ENCODE measurements at places on chromosomes 1 and 21.

- DNase-seq = no peak
Measured at GRCh38 chr1:181947441-181947840, 114.1 kb downstream of the ZNF648 start.

DNA sequence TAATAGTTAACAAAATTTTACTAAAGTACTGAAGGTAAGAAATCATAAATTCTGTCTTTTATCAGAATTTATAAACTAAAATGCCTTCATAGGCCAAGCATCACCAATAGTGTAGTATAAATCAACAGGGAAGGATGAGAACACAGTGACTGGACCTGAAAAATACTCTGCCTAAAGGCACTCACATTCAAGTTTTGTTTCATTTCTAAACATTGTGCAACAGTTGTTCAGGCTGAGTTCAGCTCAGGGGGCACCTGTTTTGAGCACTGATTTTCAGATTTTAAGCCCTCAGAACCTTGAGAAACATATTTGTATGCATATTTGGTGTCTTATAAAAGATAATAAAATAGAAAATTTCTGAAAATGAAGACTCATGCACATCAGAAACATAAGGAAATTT, 12.4 kb downstream of the ACBD6 start:
- DNase-seq = no peak

GRCh38 chr1:54919367-54920359, 32.7 kb upstream of the DHCR24 start:
- DNase-seq = no peak

DNA sequence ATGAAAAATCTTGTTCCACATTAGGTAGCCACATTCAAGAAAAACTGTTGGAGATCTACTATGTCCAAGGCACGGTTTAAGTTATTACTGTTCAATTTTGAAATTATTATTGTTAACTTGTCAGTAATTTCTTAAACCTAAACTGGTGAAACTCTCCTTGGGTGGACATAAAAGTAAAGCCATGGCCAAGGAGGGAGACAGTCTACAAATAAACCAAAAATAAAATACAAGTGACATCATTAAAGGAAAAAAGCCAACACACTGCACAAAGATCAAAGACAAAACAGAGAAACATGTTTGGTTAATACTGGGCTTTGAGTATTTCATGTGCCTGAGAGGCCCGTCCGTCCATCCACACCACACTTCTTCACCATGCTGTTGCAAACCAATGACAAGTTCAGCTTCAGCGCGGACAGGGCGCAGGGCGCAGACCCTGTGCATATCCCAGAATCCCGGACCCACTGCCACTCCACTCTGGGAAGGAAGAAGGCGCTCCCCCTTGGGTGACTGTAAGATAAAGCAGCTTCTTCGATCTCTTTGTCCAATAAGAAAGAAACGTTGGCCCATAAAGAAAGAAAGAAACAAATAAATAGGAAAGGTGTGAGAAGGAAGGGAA, 918 bp upstream of the RASAL2 start:
- no peak for DNase-seq

- DNase-seq = no peak
Measured at GRCh38 chr1:235709018-235709417, 59.4 kb upstream of the GNG4 start.

GRCh38 chr1:218829097-218829496, 344.6 kb upstream of the LYPLAL1 start:
- no peak for DNase-seq

- DNase-seq = no peak
Measured at GRCh38 chr1:87451229-87451920, 122.7 kb downstream of the LMO4 start.

GRCh38 chr1:152654110-152654509, 9.1 kb upstream of the LCE2D start:
- DNase-seq = peak; percentile 10

DNA sequence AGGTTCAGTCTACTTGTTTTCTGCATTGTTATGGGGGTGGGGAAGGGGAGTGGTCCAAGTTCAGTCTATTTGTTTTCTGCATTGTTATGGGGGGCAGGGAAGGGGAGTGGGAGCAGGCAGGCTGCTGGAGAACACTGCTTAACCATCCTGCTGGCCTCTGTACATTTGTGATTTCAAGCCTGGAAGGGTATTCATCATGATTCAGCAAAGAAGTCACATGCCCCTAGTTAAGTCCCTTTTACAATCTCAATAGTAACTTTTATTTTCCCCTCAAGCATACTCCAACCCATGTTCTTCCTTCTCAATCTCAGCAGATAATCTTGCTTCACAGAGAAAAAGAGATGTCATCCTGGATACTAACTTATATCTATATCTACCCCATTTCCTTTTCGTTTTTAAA, 7.9 kb downstream of the LYST start:
- no peak for DNase-seq

DNA sequence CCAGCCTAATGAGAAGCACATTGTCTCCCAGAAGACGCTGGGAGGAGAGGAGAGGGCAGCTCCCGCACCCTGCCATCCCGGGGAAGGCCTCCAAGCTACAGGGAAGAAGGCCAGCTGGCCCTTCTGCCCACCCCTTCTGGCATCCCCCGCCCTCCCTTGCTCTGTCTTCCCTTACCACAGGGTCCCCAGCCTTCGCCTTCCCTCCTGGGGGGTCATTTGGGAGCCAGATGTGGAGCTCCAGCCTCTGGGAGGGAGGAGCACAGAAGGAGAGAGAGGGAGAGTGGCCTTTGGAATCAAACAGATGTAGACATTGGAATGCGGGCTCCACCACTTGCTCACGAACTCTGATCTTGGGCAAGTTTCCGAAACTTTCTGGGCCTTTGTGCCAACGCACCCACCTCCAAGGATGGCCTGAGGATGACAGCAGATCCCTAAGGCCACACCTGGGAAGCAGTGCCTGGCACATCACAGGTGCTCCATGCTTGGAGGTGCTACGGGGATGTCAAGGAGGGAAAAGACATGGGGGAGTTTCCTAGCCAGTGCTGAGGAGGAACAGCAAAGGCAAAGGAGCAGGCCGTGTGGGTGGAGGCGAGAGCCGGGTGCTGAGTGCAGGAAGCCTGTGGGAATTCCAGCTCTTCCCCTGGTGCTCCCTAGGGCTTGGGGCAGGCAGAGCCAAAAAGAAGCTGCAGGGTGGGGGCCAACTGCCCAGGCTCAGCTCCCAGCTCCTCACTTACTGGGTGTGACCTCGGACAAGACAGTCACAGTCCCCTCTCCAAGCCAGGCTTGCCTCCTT, 23.1 kb upstream of the RSPO1 start:
- no peak for DNase-seq

GRCh38 chr1:154994269-154994587, 842 bp downstream of the LENEP start:
- DNase-seq = no peak

DNA sequence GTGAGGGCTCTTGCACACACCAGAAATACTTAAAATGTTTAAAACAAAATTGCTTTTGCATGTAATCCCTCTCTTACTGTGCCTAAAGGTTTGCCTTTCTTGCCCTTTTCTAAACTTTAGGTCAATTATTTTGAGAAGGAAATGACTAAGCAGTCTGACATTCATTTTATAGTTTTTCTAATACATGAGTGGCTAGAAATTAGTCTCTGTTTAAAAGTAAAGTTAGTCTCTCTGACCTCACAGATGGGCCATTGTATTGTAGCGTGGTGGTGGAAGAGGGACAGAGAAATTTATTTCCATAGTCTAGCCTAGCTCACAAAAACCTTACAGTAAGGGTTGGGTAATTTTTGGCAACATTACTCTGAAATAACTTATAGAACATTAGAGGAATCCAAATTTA, 3.6 kb upstream of the COL11A1 start:
- no peak for DNase-seq

DNA sequence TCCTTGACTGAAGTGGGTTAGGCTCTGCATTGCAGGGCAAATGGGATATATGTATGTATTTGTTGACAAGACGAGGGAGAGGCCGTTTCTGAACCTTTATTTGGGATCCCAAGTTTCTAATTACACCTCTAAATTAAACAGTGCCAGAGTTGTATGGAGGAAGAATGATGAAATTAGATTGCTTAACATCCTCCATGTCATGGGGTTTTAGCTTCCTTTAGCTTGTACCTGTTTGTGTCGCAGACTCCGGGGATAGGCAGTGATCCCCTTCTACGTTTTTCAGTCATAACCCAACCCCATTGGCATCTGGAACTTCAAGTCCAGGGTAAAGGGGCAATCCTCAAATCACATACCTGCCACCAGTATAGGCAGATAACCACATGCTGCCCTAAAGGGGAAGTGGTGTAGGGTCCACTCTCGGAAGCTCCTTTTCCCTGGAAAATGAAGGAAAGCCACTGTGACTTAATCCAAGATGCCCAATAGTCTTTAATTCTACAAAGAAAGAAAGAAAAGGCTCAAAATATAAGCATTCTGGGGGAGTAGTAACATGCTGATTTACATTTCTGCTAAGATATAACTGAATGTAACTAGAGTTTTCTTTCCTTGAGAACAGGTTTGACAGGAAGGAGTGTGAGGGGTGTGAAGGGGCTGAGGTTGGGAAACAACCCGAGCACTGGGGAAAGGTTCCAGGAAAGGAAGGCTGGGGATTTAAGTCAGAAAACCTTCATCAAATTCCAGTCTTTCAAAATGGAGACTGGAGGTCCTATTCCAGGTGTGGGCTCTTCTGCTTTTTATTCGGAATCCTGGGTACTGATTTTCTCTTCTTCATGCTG, 77.6 kb downstream of the RGL1 start:
- DNase-seq = no peak

GRCh38 chr1:12615865-12616708, 1.9 kb downstream of the DHRS3 start:
- no peak for DNase-seq

DNA sequence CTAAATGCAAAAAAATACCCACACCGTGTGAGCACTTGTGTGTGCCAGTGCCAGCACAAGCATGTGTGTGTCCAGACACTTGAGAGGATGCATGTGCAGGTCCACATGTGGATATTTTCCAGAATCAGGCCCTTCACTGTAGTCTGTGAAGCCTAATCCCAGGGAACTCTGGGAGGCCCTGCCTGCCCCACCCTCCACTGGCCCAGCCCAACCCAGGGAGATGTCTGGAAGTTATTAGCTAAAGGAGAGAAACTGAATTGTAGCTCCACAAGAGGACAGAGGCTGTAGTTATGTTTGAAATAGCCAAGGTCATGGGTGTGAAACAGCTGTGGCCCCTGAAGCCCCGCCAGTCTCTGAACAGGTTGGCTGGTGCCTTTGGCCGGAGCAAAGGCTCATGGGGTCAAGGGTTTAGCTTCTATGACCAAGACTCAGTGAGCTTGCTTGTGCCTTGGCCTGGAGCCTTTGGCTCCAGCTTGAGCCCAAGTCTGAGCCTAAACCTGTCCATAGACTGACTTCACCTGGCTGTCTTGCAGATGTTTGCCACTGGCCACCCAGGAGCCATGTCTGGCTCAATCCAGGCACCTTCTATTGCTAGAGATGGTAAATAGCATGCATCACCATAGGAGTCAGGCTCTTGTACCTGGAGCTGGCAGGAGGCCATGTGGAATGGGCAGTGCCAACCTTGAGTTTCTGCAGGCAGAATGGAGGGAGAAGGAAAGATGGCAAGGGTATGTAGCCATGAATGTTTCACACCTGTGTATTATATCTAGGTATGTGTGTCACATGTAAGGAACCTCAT, 69.9 kb downstream of the TMEM53 start:
- no peak for DNase-seq

- no peak for DNase-seq
Measured at GRCh38 chr1:152165286-152166077, 6.5 kb upstream of the RPTN start.

DNA sequence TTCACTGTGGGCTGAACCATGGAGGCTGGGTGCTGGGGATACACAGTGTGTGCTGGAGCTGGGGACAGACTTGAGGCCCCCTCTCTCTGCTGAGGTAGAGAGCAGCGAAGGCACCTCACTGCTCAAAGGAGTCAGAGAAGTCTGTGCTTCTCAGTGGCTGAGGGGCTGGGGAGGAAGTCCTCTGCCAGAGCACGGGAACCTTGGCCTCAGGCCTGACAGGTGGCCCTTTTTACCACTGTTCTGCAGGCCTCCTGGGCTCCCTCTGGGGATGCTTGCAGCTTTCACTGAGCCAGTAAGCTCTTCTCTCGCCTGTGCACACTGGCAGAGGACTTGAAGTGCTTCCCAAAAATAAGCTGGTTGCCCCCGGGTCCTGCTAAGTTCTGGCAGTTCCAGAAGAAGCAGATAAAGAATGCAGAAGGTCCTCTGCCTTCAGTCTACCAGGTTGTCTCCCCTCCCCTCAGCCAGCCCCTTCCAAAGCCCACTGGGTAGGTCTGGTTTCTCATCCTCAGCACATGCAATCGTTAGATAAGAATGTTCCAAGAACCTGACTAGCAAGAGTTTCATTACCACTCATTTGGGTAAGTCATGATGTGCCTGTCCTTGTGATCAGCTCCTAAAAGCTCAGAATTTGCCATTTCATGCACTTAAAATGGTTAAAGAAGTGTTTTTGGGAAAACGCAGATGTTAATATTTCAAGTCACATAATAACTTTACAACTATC, 53.9 kb downstream of the TENT5C start:
- DNase-seq = no peak

DNA sequence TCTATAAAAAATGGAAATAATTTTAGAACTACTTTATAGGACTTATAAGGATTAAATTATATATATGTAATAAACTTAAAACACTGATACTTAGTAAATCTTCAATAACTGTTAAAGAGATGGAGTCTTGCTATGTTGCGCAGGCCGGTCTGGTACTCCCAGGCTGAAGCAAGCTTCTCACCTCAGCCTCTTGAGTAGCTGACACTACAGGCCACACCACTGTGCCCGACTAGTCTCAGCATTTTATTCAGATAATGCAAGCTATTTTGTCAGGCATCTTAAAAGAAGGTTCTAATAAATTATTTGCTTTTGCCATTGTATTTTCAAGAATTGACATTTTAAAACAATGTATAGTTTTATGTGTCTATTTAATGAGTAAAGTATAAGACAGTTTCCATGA, 20.8 kb downstream of the CNST start:
- DNase-seq = no peak

DNA sequence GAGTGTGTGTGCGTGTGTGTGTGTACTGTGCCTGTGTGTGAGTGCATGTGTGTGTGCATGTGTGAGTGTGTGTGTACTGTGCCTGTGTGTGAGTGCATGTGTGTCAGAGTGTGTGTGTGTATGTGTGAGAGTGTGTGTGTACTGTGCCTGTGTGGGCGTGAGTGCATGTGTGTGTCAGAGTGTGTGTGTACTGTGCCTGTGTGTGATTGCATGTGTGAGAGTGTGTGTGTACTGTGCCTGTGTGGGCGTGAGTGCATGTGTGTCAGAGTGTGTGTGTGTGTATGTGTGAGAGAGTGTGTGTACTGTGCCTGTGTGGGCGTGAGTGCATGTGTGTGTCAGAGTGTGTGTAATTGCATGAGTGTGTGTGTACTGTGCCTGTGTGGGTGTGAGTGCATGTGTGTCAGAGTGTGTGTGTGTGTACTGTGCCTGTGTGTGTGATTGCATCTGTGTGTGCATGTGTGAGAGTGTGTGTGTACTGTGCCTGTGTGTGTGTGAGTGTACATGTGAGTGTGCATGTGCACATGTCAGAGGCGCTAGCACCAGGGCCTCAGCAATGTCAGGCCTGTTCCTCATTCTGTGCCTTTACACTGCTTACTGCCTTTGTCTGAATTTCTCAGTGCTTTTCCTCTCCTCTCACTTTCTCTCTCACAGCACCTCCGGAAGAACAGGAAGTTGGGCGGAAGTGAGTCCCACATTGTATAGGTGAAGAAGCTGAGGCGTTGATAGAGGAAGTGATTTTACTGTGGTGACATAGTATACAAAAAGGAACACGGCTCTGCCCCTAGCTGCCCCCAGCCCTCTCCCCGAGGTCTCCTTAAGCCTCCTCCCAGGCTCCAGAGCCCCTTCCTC, 4.9 kb downstream of the SLC5A9 start:
- no peak for DNase-seq

Measured in stimulated activated CD8-positive, alpha-beta memory T cell treated with anti-CD3 and anti-CD28 coated beads, Interleukin-7, amount 100 ng/mL, for 24 hours (primary cell).